ENCODE measurements at places on chromosomes 5 and 9. TPM values are rescaled to one million over a fixed set of nuclear protein-coding genes. Genes with fewer than 3 reads are reported as not detected.

The SLCO6A1 gene
- not detected for total RNA-seq

The SGCD gene
- 16.9 TPM for total RNA-seq

The TMEM232 gene
- total RNA-seq = 5.9 TPM

The ORM2 gene
- total RNA-seq = not detected

The FBXO10 gene
- total RNA-seq = 9.5 TPM

The ZNF618 gene
- total RNA-seq = 14.4 TPM

The DAB2 gene
- total RNA-seq = 249 TPM

The UBAP1 gene
- 29.2 TPM for total RNA-seq

The C9 gene
- total RNA-seq = 0.25 TPM

The PTGES gene
- 4.4 TPM for total RNA-seq

The CCNO gene
- total RNA-seq = 0.40 TPM

The PCDHGA8 gene
- 2.2 TPM for total RNA-seq

The RNF14 gene
- 76.2 TPM for total RNA-seq

The STING1 gene
- total RNA-seq = 57.2 TPM

The CLINT1 gene
- total RNA-seq = 109 TPM

The HMGCS1 gene
- total RNA-seq = 64.3 TPM

The HAPLN1 gene
- 29.7 TPM for total RNA-seq

The WWC1 gene
- total RNA-seq = 0.66 TPM

The MUSK gene
- total RNA-seq = 0.56 TPM

The RGS7BP gene
- 1.7 TPM for total RNA-seq

The SLC6A19 gene
- total RNA-seq = not detected

The NR5A1 gene
- not detected for total RNA-seq

The TRIM7 gene
- 10.5 TPM for total RNA-seq

The ATOSB gene
- total RNA-seq = 34.7 TPM

The TRPM3 gene
- 10.9 TPM for total RNA-seq

The PCAT7 gene
- not detected for total RNA-seq

The ZNG1A gene
- 12.8 TPM for total RNA-seq

The OGN gene
- total RNA-seq = 2.0 TPM

The PCDHA1 gene
- total RNA-seq = under 0.01 TPM

The HAVCR1 gene
- not detected for total RNA-seq

The ARID3C gene
- 0.31 TPM for total RNA-seq

The MARCOL gene
- total RNA-seq = not detected

The LOX gene
- 78.5 TPM for total RNA-seq

The PCDHB10 gene
- total RNA-seq = 0.66 TPM

The SLC45A2 gene
- total RNA-seq = 0.19 TPM

The SMIM32 gene
- not detected for total RNA-seq

The SPATA9 gene
- total RNA-seq = not detected

The UBE2QL1 gene
- 0.06 TPM for total RNA-seq

The PAEP gene
- not detected for total RNA-seq

The PLAC8L1 gene
- total RNA-seq = 0.40 TPM

The MYMK gene
- not detected for total RNA-seq

The SPINK6 gene
- not detected for total RNA-seq

The FAM114A2 gene
- 40.7 TPM for total RNA-seq

The PTGS1 gene
- total RNA-seq = 138 TPM

Data from aortic smooth muscle cell (primary cell).